ENCODE measurements at places on chromosomes 7 and 10. TPM values are rescaled to one million over a fixed set of nuclear protein-coding genes. Genes with fewer than 3 reads are reported as not detected.

ANKRD61 gene
- total RNA-seq = 0.26 TPM

SEMA3A gene
- total RNA-seq = 8.8 TPM

- no peak for DNase-seq
Observed at GRCh38 chr7:85178531-85179298, 8.1 kb downstream of the SEMA3D start.

- no peak for DNase-seq
Observed at GRCh38 chr10:116385311-116385710, 42.3 kb upstream of the PNLIPRP3 start.

DNA sequence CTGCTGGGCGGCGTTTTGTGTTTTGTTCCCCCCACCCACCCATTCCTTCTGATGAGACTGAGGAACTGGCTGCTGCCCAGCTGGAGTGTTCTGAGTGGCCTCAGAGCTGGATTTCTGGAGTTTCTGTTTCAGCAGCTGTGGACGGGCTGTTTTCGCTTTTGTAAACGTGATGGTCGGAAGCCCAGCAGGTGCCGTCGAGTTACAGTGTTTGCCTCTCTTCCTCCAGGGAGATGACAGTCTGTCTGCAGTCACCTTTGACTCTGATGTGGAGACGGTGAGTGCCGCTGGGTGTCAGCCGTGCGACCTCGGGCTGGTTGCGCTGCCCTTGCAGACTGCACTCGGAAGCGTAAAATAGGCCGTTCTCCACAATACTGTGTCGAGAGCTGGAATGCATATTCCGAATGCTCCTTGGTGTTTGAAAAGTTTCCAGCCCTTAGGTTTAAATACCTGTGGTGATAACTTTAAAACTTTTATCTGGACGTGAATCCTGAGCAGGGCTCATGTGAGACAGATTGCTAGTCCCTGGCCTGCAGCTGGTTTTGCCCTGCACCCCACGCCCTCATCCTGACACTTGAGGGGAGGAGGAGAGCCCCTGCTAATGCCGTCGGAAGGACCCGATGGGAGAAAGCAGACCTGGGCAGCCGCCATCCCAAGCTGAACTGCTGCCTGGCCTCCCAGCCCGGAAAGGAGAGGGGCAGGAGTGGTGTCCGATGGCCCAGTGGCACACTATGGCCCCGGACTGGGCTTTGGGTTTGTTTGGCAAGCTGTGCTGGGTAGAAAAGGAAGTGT is 8.3 kb downstream of the IQCE start:
- no peak for DNase-seq

SLC26A3 gene
- total RNA-seq = not detected

Measured in left cardiac atrium (tissue), 4 donors.